ENCODE measurements at places on chromosomes 6 and 20. TPM values are rescaled to one million over a fixed set of nuclear protein-coding genes. Genes with fewer than 3 reads are reported as not detected.

The MEI4 gene
- not detected for total RNA-seq

The HLA-DOB gene
- total RNA-seq = 0.64 TPM

- no peak for DNase-seq
Observed at GRCh38 chr6:159012201-159012600, 12.2 kb upstream of the RSPH3 start.

The B3GAT2 gene
- total RNA-seq = not detected

DNA sequence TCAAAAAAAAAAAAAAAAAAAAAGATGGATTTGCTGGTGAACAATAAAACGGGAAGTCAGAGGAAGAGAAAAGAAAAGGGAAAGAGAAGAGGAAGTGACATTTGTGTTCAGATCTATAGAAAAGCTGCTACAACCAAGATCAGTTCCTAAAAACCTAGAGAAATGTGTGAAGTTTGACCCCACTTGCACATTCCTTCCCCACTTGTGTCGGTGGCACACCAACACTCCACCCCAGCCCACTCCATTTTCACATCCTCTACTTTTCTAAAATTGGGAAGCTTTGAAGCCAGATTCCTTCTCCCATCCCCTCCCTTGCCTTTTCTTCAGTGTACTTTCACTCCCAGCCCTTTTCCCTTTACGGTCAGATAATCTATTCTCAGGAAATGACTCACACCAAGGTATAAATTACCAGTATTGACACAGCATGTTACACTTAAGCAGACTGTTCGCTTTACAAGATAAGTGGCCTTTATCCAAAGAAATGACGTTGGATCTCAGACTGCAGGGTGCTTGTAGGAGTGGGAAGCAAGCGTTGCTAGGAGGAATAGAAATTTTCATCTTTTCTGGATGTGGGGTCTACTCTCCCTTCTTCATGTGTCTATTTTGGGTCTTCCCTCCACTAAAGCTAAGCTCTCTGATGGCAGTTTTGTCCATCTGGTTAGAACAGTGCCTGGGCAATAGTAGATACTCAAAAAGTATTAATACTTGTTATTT lies 92.5 kb upstream of the ADGRF1 start:
- DNase-seq = no peak

- DNase-seq = no peak
Observed at GRCh38 chr6:42013134-42013516, 37.2 kb upstream of the TAF8 start.

- no peak for DNase-seq
Observed at GRCh38 chr20:32278199-32278643, 770 bp downstream of the KIF3B start.

The OTOR gene
- not detected for total RNA-seq

The SASH1 gene
- total RNA-seq = 24.4 TPM

The RAB32 gene
- total RNA-seq = 48.9 TPM

DNA sequence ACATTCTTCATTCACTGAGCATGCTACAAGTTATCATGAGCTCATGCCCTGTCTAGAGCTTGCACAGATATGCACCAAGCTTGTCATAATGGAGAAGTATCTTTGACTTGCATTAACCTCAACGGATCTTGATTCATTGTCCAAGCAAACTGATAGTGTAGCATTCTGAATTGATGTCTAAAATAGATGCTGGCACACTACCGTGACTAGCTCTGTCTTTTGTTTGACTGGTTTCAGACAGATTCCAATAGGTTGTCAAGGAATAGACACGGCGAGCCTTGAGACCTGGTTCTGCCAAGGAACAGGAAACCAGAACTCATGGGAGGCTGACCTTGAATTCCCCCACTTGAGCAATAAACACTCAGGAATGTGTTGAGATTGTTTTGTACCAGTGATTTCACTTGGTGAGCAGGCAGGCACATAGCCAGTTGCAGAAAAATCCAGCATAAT lies 1153.1 kb upstream of the GJE1 start:
- no peak for DNase-seq

Data from left colon (tissue), 2 donors.